ENCODE measurements at places on chromosomes 12 and 14. TPM values are rescaled to one million over a fixed set of nuclear protein-coding genes. Genes with fewer than 3 reads are reported as not detected.

KERA gene
- total RNA-seq, result not detected

IFNG gene
- 52.6 TPM for total RNA-seq

DNA sequence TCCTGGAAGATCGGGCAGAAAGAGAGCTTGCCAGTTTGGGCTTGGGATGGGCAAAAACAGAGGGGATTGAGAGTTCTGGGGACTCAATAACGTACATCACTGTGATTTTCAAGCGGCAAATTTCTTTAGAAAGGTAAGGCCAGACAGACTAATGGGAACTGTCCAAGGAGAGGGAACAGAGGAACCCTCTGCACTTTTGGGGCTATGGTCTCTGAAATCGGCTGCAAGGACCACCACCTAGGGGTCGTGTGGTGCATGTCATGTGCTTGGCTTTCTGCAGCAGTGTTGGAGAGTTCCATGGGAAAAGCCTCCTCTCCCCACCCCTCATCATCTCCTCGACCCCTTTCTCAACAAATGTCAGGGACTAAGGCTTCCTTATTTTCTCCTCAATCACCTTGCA lies 79.6 kb downstream of the PPM1A start:
- H3K36me3 ChIP-seq, result no peaks in the 10 kb centered on the region
- H3K4me1 ChIP-seq, result peaks cover 13% of the 10 kb centered on the region
- no peak overlapping the region for H3K4me3 ChIP-seq
- no peaks in the 10 kb centered on the region for H3K27me3 ChIP-seq
- DNase-seq, result no peak

DNA sequence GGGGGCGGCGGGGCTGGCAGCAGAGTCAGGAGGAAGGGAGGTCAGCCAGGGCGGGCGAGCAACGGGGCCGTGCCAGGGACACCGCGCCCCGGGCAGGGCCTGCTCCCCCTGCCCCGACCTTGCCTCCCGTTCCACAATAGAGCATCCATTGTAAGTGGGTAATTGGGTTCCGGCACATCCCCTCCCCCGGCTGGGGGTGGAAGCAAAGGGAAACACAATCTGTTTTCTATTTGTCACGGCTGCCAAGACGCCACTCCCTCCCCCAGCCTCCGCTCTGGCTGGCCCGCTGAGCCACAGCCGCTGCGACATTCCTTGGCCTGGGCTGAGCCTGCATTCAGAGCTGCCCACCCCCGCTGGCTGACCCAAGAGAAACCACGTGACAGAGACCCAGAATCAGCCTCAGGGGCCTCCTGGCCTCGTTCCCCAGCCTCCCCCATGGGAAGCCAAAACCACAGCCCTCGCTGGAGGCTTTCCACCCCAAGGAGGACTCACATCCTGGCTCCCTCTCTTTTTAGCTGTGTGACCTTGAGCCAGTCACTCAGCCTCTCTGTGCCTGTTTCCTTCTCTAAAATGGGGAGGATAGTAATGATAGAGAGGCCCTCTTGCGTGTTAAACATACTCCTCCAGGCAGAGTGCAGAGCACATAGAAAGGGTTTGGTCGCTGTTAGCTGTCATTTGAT lies 117.6 kb downstream of the SCARB1 start:
- DNase-seq, result no peak
- H3K36me3 ChIP-seq, result no peaks in the 10 kb centered on the region
- H3K4me1 ChIP-seq, result peaks cover 5% of the 10 kb centered on the region
- no peak overlapping the region for H3K4me3 ChIP-seq
- no peak overlapping the region for H3K27ac ChIP-seq

- no peaks in the 10 kb centered on the region for H3K36me3 ChIP-seq
- no peak overlapping the region for H3K27ac ChIP-seq
- no peaks in the 10 kb centered on the region for H3K4me1 ChIP-seq
- H3K27me3 ChIP-seq, result no peaks in the 10 kb centered on the region
- no peak overlapping the region for H3K4me3 ChIP-seq
These were observed 64.4 kb upstream of the TRHDE start for GRCh38 chr12:72207486-72208409.

DNA sequence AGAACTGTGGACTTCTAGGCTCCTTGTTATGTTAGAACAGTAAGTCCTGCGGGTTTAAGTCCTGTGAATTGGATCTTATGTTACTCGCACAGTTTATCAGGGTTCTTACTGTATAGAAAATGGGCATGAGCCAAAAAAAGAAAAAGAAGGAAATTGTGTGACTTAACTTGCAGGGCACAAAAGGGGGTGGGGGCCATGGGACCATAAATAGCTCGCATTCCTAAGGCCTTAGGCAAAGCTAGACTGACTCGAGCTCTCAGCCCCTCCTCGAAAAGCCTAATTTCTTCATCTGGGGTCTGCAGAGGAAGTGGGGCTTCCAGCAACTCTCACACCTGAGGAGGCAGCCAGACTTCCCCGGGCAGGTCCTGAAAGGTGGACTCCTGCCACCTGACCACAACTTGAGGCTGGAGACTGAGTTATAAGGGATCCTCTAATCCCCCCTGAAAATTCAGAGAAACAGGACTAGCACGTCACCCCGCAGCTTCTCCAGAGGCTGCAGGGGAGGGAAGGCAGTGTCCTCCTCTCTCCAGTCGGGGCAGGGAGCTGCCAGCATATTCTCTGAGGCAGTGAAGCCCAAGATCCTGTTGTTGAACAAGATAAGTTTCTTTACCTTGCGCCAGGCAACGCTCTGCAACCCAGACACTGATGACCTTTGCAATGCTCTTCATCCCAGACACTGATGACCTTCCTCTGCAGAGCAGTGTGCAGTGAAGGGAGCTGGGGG lies 280.5 kb downstream of the PCNX1 start:
- no peaks in the 10 kb centered on the region for H3K27me3 ChIP-seq
- H3K4me3 ChIP-seq, result no peak overlapping the region
- no peaks in the 10 kb centered on the region for H3K4me1 ChIP-seq
- no peak overlapping the region for H3K27ac ChIP-seq

DNA sequence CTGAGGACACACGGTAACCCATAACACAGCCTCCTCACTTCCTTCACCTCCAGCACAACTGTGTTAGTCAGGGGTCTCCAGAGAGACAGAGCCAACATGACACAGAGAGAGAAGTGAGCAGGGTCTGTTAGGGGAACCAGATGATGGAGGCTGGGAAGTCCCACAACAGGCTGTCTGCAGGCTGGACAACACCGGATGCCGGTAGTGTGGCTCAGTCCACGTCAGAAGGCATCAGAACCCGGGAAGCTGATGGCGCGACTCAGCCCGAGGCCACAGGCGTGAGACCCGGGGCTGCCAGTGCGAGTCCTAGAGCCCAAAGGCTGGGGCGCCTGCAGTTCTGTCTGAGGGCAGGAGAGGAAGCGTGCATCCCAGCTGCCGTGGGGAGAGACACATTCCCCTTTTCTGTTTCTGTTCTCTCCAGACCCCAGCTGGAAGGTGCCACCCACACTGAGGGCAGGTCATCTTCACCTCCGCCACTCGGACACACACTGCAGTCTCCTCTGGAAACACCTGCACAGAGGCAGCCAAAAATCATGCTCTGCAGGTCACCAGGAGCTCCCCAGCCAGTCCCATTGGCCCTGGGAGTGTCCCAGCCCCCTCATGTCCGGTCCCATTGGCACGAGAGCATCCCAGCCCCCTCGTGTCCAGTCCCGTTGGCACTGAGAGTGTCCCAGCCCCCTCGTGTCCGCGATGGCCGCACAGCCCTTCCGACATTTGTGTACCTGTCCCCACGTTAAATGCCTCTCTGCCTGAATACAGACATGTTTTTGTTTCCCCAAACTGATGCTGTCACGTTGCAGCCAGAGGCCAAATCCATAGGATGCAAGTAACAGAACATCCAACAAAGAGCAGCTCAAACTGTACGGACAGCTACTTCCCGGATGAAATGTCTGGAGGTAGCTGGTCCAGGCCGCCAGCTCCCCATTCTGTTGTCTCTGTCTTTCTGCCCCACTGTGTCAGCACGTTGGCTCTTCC lies 7.9 kb upstream of the FBRSL1 start:
- no peak overlapping the region for H3K27ac ChIP-seq
- H3K36me3 ChIP-seq, result no peaks in the 10 kb centered on the region
- DNase-seq, result no peak
- no peak overlapping the region for H3K4me3 ChIP-seq

All from naive thymus-derived CD4-positive, alpha-beta T cell (primary cell).